ENCODE measurements at places on chromosomes 16 and 17. TPM values are rescaled to one million over a fixed set of nuclear protein-coding genes. Genes with fewer than 3 reads are reported as not detected.
A peak's percentile ranks its signal among the peaks of the same experiment; 100 is the strongest.

DNA sequence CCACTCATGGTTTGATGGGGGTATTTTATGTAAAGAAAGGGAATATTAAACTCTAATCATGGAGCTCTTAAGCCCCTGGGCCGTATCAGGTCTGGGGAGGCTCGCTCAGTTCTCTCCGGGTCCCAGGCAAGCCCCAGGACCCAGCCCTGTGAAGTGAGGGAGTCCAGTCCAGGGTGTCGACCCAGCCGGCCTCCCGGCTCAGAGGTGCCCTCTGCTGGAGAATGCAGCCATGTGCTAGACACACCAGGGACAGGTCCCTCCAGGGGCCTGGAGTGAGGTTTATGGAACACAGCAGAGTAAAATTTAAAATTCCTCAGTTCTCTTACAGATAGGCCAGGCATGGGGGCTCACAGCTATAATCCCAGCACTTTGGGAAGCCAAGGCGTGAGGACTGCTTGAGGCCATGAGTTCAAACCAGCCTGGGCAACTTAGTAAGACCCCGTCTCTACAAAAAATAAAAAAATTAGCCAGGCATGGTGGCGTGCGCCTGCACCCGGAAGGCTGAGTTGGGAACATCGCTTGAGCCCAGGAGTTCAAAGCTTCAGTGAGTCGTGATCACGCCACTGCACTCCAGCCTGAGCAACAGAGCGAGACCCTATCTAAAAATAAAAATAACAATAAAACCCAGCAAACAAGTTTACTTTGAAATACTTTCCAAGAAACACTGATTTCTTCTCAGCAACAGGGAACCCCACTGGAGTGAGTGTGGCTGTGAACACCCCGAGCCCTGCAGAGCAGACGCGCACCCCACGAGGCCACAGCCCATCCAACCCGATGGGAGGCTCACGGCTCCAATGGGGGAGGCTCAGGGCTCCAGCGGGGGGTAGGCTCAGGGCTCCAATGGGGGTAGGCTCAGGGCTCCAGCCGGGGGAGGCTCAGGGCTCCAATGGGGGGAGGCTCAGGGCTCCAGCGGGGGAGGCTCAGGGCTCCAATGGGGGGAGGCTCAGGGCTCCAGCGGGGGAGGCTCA, 72.2 kb downstream of the ZNF778 start:
- no peaks in the 10 kb centered on the region for H3K4me1 ChIP-seq
- no peak overlapping the region for H3K27ac ChIP-seq

NACA2 gene
- total RNA-seq: not detected

SP6 gene
- 1.3 TPM for total RNA-seq

ARL17B gene
- total RNA-seq: 9.0 TPM

DNA sequence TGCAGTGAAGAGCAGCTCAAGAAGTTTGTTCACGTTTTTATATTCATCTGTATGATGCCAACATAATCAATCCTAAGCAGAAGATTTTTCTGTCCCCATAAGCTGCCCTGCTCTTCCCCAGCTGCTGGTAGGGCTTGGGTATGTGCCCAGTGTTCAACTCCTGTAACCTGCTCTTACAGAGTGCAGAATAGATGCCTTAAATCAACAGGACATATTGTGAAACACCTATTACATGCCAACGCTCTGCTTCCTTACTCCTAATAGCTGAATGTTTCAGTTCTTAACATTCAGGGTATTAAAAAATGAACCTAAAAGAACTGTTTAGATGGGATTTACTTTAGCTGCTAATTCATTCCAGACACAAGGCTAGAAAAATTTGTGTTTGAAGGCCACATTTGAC, 190.9 kb downstream of the HS3ST3A1 start:
- H3K4me1 ChIP-seq: peaks cover 24% of the 10 kb centered on the region
- H3K4me3 ChIP-seq: no peak overlapping the region
- peak; percentile 12 for DNase-seq
- no peaks in the 10 kb centered on the region for H3K36me3 ChIP-seq
- H3K27me3 ChIP-seq: no peaks in the 10 kb centered on the region

DNA sequence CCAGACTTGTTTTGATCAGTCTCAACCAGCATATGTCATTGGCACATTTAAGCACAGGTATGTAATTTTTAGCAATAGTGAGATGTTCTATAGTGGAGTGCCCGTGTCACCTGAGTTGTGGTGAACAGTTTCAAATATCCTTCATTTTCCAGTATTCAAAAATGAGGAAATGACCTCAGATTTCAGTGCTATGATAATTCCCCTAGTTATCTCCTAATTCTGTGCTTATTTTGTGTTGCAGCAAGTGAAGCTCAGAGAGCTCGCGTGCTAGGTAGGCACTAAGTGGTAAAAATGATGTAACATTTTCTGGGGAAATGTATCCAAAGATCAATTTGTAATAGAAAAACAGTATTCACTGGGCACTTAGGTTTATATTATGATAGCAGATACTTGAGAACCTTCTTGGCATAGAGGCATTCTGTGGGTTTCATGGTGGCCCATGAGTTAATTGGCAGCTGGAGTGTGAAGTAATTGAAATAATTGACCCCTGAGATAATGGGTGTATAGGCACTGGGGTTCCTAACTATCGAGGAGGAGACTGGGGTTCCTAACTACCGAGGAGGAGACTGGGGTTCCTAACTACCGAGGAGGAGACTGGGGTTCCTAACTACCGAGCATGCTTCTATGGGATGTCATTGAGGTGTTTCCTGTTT, 159.1 kb downstream of the PRKCA start:
- H3K4me1 ChIP-seq: peaks cover 10% of the 10 kb centered on the region
- H3K36me3 ChIP-seq: no peaks in the 10 kb centered on the region
- H3K27ac ChIP-seq: no peak overlapping the region
- no peaks in the 10 kb centered on the region for H3K27me3 ChIP-seq

DNA sequence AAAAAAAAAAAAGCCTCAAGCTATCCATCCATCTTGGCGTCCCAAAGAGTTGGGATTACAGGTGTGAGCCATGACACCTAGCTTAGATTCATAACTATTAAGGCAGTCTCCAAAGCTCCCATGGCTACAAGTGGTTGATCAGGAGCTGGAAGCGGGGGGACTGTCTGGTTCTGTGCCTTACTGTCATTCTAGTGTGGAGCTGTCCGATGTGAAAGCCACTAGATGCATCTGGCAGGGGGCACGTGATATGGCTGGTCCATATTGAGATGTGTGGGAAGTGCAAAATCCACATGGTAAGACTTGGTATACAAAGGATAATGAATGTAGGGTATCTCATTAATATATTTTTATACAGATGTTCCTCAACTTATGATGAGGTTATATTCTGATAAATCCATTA, 38.7 kb downstream of the KPNA2 start:
- H3K36me3 ChIP-seq: no peaks in the 10 kb centered on the region
- no peak overlapping the region for H3K27ac ChIP-seq
- no peak overlapping the region for H3K4me3 ChIP-seq
- DNase-seq: no peak

DNA sequence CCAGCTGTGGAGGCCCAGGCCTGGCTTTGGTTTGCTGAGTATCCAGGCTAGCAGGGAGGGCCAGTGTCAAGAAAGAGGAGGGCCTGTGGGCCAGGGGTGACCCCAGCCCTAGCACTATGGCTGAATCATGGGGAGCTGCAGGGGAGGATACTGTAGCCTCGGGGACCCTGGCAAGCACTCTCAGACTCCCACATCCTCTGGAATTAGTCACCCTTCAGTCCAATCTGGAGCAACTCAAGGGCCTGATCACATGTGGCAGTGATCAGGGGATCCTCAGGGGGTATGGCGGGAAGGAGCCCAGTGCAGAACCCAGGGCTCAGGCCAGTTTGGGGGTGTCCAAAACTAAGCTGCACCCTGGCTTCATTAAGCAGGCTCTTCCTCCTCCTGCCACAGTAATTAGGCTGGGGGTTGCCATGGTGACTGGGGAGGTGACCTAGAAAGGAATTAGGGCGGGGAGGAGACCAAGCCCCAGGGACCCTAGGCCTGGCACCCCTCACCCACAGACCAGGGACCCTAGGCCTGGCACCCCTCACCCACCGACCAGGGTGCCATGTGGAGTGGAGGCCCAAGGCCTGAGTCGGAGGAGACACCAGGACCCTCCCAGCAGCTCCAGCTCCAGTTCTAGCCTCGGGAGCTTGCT, 5.8 kb downstream of the NLGN2 start:
- H3K27me3 ChIP-seq: no peaks in the 10 kb centered on the region
- DNase-seq: no peak
- no peaks in the 10 kb centered on the region for H3K4me1 ChIP-seq
- no peak overlapping the region for H3K27ac ChIP-seq

- H3K4me3 ChIP-seq: no peak overlapping the region
- DNase-seq: no peak
- H3K27ac ChIP-seq: no peak overlapping the region
- no peaks in the 10 kb centered on the region for H3K4me1 ChIP-seq
- no peaks in the 10 kb centered on the region for H3K36me3 ChIP-seq
Measured at GRCh38 chr16:17160920-17161431, 309.8 kb downstream of the XYLT1 start.

- no peak for DNase-seq
- H3K27ac ChIP-seq: no peak overlapping the region
- H3K4me3 ChIP-seq: no peak overlapping the region
- no peaks in the 10 kb centered on the region for H3K4me1 ChIP-seq
Measured at GRCh38 chr17:9451934-9452333, 123.7 kb downstream of the STX8 start.

GRCh38 chr17:57485916-57486881, 229.9 kb downstream of the MSI2 start:
- peak overlapping the region; percentile 0 for H3K27ac ChIP-seq
- H3K27me3 ChIP-seq: no peaks in the 10 kb centered on the region
- H3K4me1 ChIP-seq: peaks cover 9% of the 10 kb centered on the region
- H3K4me3 ChIP-seq: no peak overlapping the region
- H3K36me3 ChIP-seq: no peaks in the 10 kb centered on the region

- H3K36me3 ChIP-seq: no peaks in the 10 kb centered on the region
- no peaks in the 10 kb centered on the region for H3K27me3 ChIP-seq
- no peaks in the 10 kb centered on the region for H3K4me1 ChIP-seq
- H3K27ac ChIP-seq: no peak overlapping the region
- DNase-seq: no peak
- no peak overlapping the region for H3K4me3 ChIP-seq
Measured at GRCh38 chr16:12406158-12406557, 397.5 kb downstream of the CPPED1 start.
